ENCODE measurements at places on chromosomes 1 and 21.
A peak's percentile ranks its signal among the peaks of the same experiment; 100 is the strongest.

- no peak for DNase-seq
Measured at GRCh38 chr1:3510956-3511250, 56.4 kb downstream of the ARHGEF16 start.

DNA sequence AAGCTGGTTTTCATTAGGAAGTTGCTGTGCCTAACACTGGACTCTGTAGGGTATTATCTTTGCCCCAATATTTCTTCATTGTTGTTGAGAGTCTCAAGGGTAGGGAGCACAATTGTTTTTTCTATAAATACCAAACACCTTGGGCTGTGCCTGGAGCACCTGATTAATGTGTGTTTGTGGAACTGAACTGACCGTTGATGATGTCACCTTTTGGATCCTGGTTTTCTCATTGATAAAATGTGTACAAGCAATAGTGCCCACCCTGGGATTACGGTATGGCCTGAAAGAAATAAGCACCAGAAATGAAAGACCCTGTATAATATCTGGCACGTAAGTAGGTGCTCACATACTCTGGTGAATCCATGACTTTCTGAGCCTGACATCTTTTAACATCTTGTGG, 39.3 kb downstream of the KCNA2 start:
- no peak for DNase-seq

- DNase-seq: no peak
Measured at GRCh38 chr21:15841856-15842564, 112.2 kb downstream of the USP25 start.

DNA sequence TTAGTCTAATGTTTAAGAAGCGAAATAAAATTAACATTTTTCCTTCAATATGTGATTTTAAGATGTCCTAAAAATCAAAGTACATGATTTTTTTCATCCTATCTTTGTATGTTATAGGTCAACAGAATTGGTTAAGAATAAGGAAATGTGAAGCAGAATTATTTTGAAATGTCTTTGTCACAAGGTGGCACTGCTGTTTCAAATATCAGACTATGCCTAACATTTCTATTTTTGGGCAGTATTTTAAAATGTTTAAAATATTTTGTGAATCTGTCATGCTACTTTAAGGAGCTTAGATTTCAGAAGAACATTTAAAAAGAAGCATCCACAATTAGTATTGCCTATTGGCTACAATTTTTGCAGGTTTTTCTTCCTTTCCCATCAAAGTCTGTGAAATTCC, 38.7 kb downstream of the AMY1C start:
- peak; percentile 27 for DNase-seq

DNA sequence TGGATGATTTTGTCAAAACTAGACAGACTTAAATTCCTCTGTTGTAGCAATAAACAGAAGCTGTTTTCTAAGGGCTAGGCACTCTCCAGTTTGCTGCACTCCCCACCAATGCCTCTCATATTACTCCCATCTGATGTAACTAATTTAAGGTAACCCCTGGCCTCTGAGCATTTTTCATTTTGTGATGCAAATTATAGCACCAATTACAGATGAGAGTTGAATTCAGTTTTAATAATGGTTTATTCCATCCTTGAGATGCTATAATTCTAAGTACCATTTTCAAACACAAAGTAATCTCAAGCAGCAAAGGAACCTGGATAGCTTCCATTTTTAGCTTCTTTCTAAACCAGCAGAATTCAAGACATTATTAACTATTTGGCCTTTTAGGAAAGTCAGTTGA, 280.4 kb upstream of the DAB1 start:
- DNase-seq: no peak

Data from NCI-H748 treated with DMSO at 0.1 percent for 48 hours (cell line).